ENCODE measurements at places on chromosomes 4 and X. TPM values are rescaled to one million over a fixed set of nuclear protein-coding genes. Genes with fewer than 3 reads are reported as not detected.

- DNase-seq = no peak
- no peaks in the 10 kb centered on the region for H3K27me3 ChIP-seq
- H3K27ac ChIP-seq = no peak overlapping the region
- H3K4me1 ChIP-seq = no peaks in the 10 kb centered on the region
- no peaks in the 10 kb centered on the region for H3K36me3 ChIP-seq
- no peak overlapping the region for H3K4me3 ChIP-seq
Measured at GRCh38 chrX:13985697-13986435, 43.8 kb downstream of the GEMIN8 start.

- DNase-seq = no peak
- H3K27me3 ChIP-seq = peaks cover 34% of the 10 kb centered on the region
- no peak overlapping the region for H3K27ac ChIP-seq
- peaks cover 16% of the 10 kb centered on the region for H3K4me1 ChIP-seq
Measured at GRCh38 chr4:174209341-174209740, 74.1 kb downstream of the FBXO8 start.

DNA sequence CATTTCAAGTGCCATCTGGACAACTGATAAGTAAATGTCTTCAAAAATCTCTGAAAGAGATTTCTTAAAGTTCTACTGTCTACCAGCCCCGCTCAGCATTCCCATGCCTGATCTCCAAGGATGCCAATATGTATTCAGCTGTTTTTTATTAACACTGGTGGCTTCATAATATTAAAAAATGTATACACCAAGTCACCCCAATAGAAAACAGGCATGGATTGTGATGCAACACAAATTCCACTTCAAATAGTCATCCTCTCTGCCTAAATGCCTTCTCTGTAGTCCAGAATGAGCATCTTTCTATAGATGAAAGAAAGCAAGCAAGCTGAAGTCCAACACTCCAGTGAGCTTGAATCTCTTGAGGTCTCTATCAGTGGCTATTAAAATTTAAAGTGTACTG lies 152.2 kb upstream of the PPARGC1A start:
- H3K27ac ChIP-seq = no peak overlapping the region
- no peak for DNase-seq
- H3K27me3 ChIP-seq = no peaks in the 10 kb centered on the region

GRCh38 chr4:13430834-13431568 lies 53.1 kb downstream of the RAB28 start:
- H3K27ac ChIP-seq = no peak overlapping the region
- no peaks in the 10 kb centered on the region for H3K4me1 ChIP-seq
- no peak overlapping the region for H3K4me3 ChIP-seq
- H3K36me3 ChIP-seq = no peaks in the 10 kb centered on the region

The NDP gene
- not detected for total RNA-seq

DNA sequence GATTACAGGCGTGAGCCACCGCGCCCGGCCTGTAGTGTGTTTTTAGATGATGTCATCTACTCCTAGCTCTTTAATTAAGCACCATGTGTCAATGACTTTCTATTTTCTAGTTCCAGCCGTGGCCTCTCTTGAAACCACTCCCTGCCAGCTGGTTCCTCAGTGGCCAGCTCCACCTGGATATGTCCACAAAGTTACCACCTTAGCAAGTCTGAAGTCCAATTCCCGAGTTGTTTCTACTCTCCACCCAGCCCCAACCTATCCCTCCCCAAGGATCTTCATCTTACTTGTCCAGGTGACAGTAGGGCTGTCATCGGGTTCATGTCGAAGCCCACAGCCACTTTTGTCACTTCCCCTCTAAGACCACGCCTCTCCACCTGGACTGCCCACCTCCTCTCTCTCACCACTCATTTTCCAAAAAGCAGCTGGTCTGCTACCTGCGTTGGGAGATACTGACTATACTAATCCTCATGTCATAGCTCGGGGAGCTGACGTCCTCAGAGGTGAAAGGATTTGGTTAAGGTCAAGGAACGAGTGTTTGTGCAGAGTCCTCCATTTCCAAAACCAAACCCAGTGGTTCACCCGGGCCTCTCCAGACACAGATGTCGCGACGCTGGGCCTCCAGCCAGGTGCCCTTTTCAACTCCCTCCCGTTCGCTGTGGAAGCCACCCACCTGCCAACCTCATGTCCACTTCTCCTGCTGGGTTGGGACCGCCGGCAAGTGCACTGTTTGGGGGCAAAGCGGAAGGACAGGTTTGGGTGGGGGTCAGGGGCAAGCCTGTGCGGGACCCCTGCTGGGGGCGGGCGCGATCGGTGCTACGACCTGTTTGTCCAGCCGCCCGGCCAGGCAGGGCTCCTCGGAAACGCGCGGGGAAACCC lies 704 bp downstream of the FAM3A start:
- peaks cover 46% of the 10 kb centered on the region for H3K4me1 ChIP-seq
- DNase-seq = peak; percentile 46
- H3K27me3 ChIP-seq = no peaks in the 10 kb centered on the region

DNA sequence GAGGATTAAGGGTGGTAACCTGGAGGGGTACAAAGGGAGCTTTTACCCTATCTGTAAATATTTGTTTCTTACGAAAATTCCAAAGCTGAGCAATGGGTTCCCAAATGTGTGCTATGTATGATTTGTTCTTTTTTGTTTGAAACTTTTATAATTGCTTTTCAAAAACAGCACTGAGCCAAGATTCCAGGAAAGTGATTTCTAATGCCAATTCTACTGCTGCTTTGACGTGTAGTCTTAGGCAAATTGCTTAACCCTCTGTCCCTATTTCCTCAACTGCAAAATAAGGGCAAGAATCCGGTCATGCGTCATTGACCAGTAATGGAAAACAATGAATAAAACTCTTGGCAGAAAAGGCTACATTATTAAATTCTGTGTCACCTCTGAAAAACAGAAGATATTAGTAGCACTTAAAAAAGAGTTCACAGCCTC lies 454.7 kb downstream of the IL15 start:
- no peak for DNase-seq
- no peak overlapping the region for H3K27ac ChIP-seq
- H3K36me3 ChIP-seq = peaks cover 49% of the 10 kb centered on the region
- H3K4me1 ChIP-seq = no peaks in the 10 kb centered on the region

DNA sequence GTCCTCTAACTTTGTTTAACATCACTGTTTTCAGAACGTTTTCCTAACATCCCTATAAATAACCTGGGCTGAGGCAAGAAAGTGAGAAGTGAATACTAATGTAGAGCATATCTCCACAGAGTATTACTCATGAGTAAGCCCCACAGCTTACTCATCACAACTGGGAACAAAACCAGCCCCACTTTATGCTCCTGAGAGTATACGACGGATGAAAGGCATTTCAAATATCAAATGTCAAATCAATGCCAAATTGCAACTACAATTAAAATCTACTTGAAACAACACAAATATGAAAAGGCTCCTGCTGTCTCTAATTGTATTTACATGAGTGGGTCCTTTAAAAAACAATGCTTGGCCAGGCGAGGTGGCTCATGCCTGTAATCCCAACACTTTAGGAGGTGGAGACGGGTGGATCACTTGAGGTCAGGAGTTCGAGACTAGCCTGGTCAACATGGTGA lies 41.2 kb downstream of the SH3RF1 start:
- no peaks in the 10 kb centered on the region for H3K4me1 ChIP-seq
- no peaks in the 10 kb centered on the region for H3K36me3 ChIP-seq
- no peak overlapping the region for H3K27ac ChIP-seq
- H3K4me3 ChIP-seq = no peak overlapping the region

- no peak overlapping the region for H3K27ac ChIP-seq
- H3K36me3 ChIP-seq = no peaks in the 10 kb centered on the region
- no peak overlapping the region for H3K4me3 ChIP-seq
Measured at GRCh38 chr4:10033191-10033881, 12.0 kb upstream of the SLC2A9 start.

The BEX2 gene
- total RNA-seq = 46.4 TPM

The TLR3 gene
- total RNA-seq = 0.28 TPM

DNA sequence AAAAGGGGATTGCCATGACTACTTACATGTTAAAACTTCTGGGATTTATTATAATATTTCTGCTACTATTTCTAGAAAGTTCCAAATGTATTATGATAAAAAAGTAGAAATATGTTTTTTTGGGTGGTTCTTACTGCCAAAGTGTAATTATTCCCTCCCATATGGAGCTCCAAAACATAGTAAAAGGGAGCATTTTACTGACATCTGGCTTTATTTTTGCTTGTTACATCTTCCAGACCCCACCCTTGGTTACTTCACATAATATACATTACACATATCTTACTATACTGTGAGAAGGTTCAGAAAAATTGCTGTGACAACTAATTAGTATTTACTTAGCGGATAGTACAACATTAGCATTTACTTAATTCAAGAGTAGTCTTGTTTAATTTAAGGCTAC lies 205.1 kb upstream of the TLL1 start:
- no peaks in the 10 kb centered on the region for H3K27me3 ChIP-seq
- no peaks in the 10 kb centered on the region for H3K4me1 ChIP-seq
- no peak overlapping the region for H3K4me3 ChIP-seq
- H3K27ac ChIP-seq = no peak overlapping the region
- H3K36me3 ChIP-seq = no peaks in the 10 kb centered on the region

- no peaks in the 10 kb centered on the region for H3K4me1 ChIP-seq
- H3K27ac ChIP-seq = no peak overlapping the region
- peaks cover 7% of the 10 kb centered on the region for H3K27me3 ChIP-seq
- no peak overlapping the region for H3K4me3 ChIP-seq
- no peaks in the 10 kb centered on the region for H3K36me3 ChIP-seq
Measured at GRCh38 chr4:158163941-158164767, 8.7 kb downstream of the GASK1B start.

- no peaks in the 10 kb centered on the region for H3K4me1 ChIP-seq
- DNase-seq = no peak
- H3K36me3 ChIP-seq = no peaks in the 10 kb centered on the region
Measured at GRCh38 chrX:34487364-34487763, 169.7 kb downstream of the TMEM47 start.

- peak; percentile 68 for DNase-seq
- no peaks in the 10 kb centered on the region for H3K36me3 ChIP-seq
- no peaks in the 10 kb centered on the region for H3K27me3 ChIP-seq
- no peaks in the 10 kb centered on the region for H3K4me1 ChIP-seq
Measured at GRCh38 chr4:170047771-170048354, 21.7 kb upstream of the MFAP3L start.

DNA sequence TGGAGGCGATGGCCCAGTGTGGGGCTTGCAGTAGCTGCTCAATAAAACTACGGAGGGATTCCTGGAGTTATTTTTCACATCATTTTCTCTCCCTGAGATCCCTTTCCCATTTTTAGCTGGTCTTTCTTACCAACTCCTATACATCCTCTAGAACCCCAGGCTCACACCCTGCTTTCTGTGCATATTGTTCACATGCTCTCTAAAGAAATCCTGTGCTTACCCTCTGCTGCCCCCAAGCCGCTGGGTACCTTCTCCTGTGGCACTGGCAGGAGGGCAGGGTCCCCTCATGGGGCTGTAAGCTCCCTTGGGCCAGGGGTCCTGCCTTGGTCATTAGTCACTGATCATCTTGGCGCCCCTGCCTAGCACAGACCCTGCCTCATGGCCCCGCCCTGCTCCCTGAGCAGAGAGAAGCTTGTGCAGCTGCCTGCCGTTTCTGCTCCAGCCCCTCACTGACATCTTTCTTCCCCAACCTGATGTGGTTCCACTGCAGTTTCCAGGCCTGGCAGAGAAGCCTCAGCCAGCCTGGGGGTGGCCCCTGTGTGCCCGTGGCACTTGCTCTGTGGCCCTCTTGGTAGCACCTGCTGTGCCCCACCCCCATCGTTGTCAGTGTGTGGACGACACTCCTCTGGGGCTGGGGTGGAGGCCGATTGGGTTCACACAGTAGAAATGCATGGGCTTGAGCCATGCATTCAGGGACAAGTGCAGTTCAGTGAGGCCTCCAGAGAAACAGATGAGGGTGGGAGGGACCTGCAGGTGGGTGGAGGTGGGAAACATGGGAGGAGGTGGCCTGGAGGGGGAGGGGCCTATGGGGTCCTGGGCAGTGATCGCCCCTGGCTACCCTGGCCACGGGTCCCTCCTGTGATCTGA lies 69.5 kb downstream of the WFS1 start:
- no peak overlapping the region for H3K27ac ChIP-seq
- H3K27me3 ChIP-seq = peaks cover 11% of the 10 kb centered on the region
- DNase-seq = no peak
- peaks cover 24% of the 10 kb centered on the region for H3K4me1 ChIP-seq
- no peaks in the 10 kb centered on the region for H3K36me3 ChIP-seq
- H3K4me3 ChIP-seq = no peak overlapping the region

DNA sequence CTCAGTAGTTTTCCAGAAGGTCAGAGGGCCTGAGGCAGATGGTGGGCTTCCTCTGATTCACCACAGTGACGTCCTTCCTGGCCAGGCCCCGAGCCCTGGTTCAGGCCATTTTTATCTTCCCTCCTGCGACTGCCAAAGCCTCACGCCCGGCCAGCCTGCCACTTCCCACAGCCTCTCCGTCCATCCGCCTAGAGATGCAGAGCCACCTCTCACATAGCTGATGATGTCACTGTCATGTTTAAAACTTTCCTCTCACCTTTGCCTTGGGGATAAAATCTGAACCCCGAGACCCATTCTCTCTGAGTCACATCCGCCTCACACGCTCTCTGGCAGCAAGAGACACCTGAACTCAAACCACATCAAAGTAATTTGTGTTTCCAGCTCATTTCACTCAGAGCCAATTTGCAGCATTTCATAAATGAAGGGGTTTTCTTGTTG lies 175.3 kb downstream of the QDPR start:
- H3K4me3 ChIP-seq = no peak overlapping the region
- no peaks in the 10 kb centered on the region for H3K36me3 ChIP-seq
- peaks cover 27% of the 10 kb centered on the region for H3K4me1 ChIP-seq

DNA sequence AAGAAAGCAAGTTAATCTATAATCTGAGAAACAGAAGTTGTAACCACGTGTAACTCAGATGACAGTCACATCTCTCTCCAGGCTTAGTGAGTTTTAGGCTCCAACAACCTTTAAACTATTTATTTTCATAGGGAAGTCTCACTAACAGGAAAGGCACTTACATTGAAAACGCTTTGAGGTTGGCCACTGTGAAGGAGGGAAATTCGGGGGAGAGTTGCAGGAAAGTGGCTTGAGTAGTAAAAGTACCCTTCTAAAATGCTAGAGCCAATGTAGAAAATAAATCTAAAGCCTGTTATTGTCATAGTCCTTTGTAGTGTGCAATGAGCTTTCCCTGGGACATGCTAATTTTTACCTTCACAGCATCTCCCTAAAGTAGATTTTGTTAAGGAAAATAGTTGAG lies 995 bp upstream of the NFXL1 start:
- DNase-seq = no peak
- H3K27me3 ChIP-seq = no peaks in the 10 kb centered on the region
- no peak overlapping the region for H3K4me3 ChIP-seq
- peaks cover 14% of the 10 kb centered on the region for H3K4me1 ChIP-seq
- peaks cover 9% of the 10 kb centered on the region for H3K36me3 ChIP-seq
- H3K27ac ChIP-seq = no peak overlapping the region

The LRRC66 gene
- total RNA-seq = 0.11 TPM
